ENCODE measurements at places on chromosomes 1 and 21.

GRCh38 chr1:235527196-235527814, 23.1 kb upstream of the B3GALNT2 start:
- peak; percentile 36 for DNase-seq

DNA sequence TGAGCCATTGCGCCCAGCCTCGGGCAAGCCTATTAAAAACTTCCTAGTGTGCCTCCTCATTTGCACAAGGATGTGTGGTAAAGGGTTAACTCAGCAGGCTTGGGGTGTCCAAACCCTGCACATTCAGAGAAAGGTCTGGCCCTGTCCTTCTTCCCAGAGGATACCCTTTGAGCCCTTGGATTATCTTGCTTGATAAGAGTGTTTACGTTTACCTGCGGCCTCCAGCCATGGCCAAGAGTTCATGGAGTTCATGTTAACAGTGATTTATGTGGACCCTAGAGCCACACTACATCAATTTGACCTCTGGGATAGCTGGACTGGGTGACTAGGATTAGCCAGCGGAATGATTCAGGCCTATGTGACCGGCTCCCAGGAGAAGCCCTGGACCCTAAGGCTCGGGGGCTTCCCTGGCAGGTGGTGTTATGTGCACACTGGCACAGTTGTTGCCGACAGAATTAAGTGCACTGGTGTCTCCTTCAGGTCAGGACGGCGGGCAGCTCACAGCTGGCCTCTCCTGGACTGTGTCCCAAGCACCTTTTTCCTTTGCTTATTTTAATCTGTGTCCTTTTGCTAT, 7.7 kb upstream of the TCP10L start:
- no peak for DNase-seq

DNA sequence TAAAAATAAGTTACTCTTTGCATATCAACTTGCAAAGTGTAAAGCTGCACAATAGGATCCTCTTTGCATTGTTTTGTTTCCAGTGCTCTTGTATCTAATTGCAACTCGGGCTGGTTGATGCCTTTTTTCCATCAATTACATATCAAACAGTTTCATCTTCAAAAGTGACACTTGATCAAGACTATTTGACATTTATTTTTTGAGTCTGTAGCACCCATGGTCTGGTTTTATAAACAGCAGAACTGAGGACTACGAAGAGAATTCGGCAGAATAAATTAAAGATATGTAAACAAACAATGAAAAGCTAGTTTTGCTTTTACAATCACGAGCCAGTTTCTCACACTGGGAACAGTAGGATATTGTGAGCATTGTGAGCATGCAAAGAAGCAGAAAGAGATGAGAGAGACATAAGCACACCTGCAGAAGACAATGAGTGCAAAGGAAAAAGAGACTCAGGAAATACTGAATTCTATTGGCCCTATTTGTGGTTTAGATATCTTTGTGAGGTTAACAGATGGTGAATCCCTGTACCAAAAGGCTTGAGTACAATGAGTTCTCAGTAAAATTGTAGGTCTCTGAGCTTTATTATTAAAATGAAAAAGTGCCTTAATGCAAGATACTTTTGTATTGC, 45.4 kb downstream of the RPL5 start:
- no peak for DNase-seq

DNA sequence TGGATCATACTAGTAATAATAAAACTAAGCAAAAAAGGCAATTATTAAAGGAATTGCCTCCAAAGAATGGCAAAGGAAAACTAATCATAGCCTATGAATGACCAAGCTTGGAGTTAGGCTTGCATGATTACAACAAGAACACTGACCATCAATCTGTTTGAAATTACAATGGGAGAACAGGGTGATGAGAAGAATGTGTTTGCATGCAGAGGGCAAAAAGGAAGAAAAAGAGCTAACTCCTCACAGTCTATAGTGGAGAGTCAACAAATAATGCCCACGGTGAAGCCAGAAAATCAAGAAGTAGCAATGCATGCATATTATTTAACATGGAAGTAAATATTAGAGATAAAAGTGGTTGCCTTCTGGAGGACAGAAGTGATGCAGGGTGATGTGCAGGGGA, 71.8 kb downstream of the COLGALT2 start:
- DNase-seq = no peak

DNA sequence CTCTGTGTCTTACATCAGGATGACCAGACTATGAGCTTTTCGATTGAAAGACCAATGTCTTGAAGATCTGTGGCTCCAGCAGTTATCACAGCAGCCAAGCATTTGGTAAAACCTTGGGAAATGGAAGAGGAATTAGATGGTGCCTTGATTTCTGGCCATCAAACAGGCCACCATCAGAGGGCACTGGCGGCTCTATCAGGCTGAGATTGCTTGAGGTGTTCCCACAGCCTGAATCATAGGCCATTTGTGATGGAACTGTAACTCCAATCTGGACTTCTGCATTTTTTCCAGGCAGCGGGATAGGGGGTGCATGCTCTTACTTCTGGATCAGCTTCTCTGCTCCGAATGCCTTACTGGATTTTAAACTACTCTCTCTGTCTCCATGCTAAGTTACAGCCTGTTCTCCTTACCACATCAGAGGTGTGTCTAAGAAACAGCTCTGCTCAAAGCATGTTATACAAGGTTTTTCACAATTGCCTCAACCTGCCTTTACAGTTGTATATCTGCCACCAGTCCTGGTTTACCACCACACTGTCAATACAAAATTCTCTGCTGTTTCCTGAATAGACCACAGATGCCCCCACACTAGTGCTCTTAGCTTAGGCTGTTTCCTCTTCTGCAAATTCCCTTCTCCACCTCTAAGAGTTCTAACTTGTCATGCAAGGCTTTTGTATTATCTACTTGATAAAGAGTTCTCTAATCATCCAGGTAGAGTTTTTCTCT, 180.9 kb downstream of the PTGER3 start:
- DNase-seq = no peak

GRCh38 chr1:23483321-23484252, at the start of gene ASAP3:
Gene ASAP3 (minus strand): TSS chr1:23484179. CDS start chr1:23484133, 46 bp downstream.
- peak; percentile 84 for DNase-seq

GRCh38 chr1:67041841-67042503, 12.0 kb downstream of the SLC35D1 start:
- no peak for DNase-seq

DNA sequence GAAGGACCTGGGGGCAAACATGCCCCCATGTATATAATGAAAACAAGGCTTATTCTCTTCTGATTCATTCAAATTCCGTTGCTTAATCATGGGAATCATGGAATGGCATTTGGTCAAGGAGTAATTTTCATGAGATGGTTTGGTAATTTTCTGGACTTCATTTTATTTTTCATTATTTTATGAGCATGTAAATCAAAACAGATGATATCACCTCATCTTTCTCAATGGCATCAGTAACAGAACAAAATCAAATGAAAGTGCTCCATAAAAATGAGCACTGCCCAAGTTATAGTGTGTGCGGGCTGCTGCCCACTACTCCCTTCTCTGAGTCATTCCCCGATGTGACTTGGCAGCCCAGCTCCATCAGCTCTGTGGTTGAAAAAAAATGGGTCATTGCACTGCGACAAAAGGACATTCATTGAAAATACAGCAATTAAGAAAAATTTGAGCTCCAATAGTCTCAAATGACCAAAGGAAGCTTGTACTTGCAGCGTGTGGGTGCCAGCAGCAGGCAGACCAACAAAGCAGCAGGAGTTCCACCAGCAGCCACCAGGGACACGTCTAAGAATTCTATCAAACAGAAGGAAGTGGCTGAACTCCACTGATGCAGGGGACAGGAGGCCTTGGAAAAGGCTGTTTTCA, 84.3 kb upstream of the VAV3 start:
- no peak for DNase-seq

GRCh38 chr1:10242811-10243210, 32.4 kb downstream of the KIF1B start:
- DNase-seq = no peak

DNA sequence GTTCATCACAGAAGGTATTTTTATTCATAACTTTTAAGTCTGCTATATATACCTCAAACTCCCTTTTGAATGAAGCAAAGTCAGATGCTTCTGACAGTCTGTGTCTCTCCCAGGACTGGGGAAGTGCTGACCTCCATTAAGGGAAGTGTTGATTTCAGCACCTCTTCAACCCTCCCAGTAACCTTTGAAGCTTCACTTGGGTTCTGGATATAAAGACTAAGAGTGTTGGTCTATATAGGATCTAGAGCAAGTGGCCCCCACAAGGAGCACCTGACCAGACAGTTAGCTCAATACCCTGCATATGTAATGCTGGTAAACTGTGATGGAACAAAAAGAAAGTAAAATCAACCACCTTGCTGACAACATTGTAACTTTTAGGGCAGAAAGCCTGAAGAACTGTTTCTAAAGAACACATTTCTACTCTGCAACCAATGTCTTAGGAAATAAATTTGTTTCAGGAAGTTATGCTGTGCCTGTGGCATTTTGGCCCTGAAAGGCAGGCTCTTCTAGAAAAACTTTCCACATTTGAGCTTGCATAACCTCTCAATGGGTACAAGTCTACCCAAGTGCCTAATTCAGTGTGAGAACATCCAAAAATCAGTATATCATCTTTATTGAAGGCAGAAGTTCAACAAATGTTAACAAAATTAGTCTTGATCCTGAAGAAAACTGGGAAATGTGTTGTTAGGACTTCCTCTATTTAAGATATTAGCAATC, 865 bp upstream of the PTPN22 start:
- no peak for DNase-seq

- DNase-seq = no peak
These were observed 152.9 kb downstream of the BARHL2 start for GRCh38 chr1:90564164-90564563.

- DNase-seq = no peak
These were observed 67.5 kb downstream of the RGL1 start for GRCh38 chr1:183872403-183872802.

DNA sequence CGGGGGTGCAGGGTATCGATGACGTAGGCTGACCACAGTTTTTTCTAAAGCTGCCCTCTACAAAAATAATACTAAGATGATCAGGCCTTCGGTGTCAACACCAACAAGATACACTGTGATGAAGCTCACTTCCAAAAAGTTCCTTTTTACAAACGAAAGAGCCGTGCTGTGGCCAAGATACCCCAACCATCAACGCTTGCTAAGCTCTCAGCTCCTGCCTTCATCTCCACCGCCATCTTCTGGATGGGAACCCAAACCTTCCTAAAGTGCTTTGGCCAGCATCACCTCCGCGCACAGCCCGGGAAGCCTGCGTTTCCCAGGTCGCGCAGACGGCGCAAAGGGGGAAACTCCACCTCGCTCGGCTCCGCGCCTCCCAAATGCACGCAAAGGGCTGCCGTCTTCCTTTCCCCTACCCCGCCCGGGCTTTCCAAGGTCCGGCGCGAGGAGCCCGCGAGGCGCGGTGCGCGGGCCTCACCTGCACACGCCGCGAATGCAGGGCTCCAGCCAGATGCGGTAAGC, 541 bp downstream of the USP48 start:
- DNase-seq = peak; percentile 67

GRCh38 chr1:234168061-234168724, 205.1 kb upstream of the COA6 start:
- DNase-seq = no peak

DNA sequence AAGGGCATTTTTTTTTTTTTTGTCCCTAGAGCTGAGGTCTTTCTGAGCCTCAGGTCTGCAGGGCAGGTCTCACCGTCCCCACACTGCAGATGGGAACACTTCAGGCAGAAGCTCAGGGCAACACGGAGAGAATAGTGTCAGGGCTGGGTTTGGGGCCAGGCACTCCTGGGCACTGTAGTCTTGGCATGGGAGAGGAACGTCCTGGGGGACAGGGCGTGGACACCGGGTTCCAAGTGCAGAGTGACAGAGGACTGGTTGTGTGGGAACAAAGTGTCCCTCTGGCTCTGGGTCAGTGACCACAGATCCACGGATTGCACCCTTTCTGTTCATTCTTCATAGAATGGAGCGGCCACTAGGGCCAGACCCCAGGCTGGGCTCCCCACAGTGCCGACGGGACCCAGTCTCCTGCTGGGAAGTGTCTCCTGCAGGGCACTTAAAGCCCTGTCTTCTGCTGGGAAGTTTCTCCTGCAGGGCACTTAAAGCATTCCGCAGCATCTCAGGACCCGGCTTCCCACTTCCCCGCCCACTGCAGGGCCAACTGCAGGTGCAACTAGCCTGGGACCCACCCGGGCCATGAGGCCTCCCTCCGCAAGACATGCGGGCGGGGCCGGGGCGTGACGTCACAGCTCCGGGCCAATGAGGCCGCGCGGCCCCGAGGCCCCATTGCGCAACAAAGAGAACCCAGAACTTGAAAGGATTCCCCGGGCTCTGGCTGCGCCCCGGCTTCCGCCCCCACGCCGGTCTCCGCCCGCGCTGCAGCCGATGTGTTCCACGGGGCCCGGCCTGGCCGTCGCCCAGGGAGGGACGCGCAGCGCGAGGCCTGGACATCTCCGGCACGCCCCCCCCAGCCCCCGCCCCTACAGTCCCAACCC, 1.2 kb downstream of the GPR153 start:
- peak; percentile 99 for DNase-seq

GRCh38 chr1:247453245-247453644, 4.7 kb downstream of the OR2B11 start:
- no peak for DNase-seq

- peak; percentile 80 for DNase-seq
These were observed 16.0 kb downstream of the ENO1 start for GRCh38 chr1:8862528-8862927.

DNA sequence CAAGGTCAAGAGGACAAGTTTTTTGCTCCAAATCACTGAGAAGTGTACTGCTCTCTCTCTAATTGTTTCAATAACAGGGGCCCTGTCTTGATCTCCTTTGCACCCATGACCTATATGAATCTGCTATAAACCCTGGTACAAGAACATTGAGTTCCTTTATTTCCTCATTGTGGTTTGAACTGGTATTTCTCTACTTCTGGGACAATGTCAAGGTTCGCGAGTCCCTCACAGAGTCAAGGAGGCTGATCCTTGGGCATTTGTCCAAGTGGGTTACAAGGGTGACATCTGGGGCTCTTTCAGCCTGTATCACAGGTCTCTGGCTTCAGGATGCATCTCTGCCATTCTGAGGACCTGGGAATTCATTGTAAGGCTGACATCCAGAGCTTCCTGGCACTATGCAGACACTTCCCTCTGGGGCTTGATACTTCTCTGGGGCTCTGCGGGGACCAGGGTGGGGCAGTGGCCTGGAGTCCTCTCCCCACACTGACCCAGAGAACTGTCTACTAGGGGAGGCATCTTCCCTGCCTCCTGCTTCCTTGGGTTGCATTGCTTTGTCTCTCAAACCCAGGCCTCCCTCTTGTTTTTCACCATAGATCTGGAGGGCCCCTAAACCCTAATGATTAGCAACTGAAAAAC, 22.5 kb upstream of the ZNF648 start:
- DNase-seq = no peak

GRCh38 chr1:87523466-87523865, 194.8 kb downstream of the LMO4 start:
- no peak for DNase-seq

GRCh38 chr1:51423073-51423821, 92.9 kb upstream of the TTC39A start:
- no peak for DNase-seq

- no peak for DNase-seq
These were observed 57.6 kb downstream of the WLS start for GRCh38 chr1:68174738-68175113.

- no peak for DNase-seq
These were observed 9.1 kb upstream of the CHIT1 start for GRCh38 chr1:203238535-203238934.
